ENCODE measurements at places on chromosomes 16 and 17.

DNA sequence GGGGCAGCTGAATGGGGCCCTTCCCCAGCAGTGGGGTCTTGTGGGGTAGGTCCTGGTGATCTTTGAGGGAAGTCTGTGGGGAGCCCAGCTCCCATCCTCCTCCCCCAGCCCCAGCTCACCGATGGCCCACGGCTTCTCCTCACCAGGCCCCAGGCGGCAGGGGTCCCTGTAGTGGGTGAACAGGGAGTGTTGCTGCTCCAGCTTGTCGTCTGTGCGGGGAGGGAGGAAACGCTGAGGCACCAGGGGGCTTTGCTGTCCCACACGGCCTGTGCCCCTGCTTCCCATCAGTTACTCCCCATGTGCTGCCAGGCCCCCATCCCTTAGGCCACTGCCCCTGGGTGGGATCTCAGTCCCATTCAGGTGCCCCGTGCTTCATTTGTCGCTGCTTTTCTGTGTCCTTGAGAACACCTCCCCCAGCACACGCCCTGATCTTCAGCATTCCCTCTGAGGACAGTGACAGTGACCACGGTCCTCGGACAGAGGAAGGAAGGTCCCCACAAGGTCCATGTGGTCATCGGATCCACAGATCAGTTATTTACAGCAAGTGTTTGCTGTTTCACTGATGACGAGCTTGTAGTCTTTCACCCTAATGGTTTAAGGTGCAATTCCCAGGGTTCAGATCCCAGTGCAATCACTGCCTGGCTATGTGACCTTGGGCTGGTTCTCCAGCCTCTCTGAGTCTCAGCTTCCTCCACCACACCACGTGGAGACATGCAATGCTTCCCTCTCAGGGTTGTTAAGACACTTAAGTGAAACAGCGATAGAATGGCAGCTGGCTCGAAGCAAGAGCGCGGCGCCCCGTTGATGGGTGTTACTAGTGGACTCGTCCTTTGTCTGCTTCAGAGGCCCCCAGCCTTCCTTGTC lies 53.1 kb downstream of the PRMT7 start:
- DNase-seq = no peak

DNA sequence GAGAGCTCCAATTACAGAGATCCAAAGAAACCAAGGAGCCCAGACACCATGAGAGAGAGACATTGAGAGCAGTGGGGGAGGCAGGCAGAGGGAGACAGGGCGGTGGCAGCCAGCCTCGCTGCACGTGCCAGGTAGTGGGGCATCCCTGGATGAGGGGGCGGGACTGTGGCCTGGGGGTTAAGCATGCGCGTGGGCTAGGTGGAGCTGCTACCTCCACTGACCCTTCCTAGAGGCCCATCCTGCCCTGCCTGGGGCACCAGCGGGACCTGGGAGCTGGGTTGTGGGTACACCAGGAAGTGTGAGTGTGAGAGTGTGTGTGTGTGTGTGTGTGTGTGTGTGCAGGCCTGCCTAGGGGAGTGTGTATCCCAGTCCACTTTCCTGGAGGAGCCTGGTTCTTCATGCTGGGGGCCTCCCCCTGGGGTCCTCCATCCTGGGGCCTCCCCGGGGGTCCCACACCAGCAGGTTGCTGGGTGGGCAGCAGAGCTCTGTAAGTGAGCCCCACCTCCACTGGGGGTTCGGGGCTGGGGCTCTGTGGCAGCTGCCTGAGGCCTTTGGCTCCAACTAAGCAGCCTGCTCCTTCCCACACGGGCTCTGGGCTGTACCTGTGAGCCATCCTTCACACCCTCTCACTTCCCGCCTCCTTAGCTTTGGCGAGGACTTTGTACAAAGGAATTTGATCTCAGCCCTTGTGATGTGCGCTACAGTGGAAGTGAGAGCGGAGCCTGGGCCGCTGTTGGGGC lies 127.4 kb downstream of the IRF8 start:
- DNase-seq = no peak

DNA sequence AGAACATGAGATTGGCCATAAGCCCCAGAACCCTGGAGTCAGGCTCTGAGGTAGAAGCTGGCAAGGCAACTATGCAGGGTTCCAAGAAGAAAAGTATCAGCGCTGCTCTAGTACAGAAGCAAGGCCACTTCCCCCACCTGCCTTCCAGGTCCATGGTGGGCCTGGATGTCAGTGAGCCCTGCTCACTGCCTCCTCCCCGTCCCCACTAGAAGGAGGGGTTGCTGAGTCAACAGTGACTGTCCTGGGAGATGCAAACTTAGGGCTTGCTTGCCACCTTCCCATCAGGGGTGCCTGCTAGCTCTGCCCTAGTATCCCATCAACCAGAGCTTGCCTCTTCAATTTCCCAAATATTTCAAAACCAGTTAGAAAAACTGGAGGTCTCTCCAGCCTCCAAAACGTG lies 29.6 kb upstream of the SREBF1 start:
- no peak for DNase-seq

- DNase-seq = no peak
Observed at GRCh38 chr17:38602453-38602852, 3.3 kb downstream of the SRCIN1 start.

- DNase-seq = no peak
Observed at GRCh38 chr17:78990349-78991016, 10.8 kb upstream of the LGALS3BP start.

- DNase-seq = peak; percentile 34
Observed at GRCh38 chr17:29131814-29132682, 48.1 kb downstream of the MYO18A start.

GRCh38 chr17:38444151-38444550 lies 15.9 kb downstream of the ARHGAP23 start:
- DNase-seq = no peak

- DNase-seq = no peak
Observed at GRCh38 chr16:71255721-71256120, 25.2 kb upstream of the HYDIN start.

DNA sequence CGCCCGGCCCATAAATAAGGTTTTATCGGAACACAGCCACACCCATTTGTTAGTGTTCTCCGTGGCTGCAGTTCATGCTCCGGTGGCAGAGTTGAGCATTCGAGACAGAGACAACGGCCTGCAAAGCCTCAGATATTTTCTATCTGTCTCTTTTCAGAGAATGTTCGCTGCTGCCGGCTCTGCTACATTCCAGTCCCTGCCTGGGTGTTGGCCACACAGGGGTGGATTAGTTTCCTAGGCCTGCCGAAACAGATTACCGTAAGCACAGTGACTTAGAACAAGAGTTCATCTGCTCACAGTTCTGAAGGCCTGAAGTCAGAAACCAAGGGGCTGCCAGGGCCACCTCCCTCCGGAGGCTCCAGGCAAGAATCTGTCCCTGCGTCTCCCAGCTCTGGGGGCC lies 19.1 kb upstream of the GSG1L start:
- DNase-seq = no peak

- DNase-seq = no peak
Observed at GRCh38 chr17:81858967-81859905, 1.1 kb downstream of the P4HB start.

DNA sequence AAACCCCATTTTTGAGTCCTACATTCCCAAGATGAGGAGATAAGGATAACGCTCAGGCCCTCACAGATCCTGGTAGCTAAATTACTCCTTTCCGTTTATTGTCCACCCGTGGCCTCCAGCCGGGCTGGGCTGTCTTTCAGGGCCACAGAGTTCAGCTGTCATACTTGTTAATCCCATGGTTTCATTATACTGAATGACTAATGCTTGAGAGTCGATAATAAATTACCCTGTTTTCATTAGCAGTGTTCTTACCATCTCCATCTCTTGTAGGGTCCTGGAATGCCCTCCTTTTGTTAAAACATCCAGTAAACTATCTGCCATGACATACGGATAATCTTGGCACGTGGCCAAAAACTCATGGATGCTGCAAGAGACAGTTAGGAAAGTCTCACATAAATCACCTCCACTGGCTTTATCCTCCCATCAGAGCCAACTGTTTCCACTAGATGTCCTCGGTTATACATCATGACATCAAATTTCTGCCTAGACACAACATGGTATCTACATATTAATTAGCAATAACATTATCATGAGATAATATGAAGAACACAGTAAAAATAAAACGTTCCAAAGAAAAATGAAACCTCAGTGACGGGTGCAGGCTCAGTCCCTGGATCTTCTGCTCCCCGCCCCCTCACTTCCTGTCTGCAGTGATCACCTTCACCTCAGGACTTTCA lies 45.3 kb downstream of the BRD7 start:
- peak; percentile 14 for DNase-seq

- DNase-seq = no peak
Observed at GRCh38 chr17:76918811-76919210, 50.6 kb downstream of the MGAT5B start.

All from fibroblast of skin of left biceps (primary cell).